ENCODE measurements at places on chromosomes 6 and 20.

- no peak for DNase-seq
These were observed 9.1 kb upstream of the BRPF3 start for GRCh38 chr6:36187446-36187845.

- DNase-seq, result no peak
These were observed 34.6 kb downstream of the MYH7B start for GRCh38 chr20:34990231-34990630.

GRCh38 chr6:138107078-138107751 is at the start of gene PERP:
Gene PERP (minus strand): TSS chr6:138107419. CDS start chr6:138107340, 79 bp downstream.
- peak; percentile 49 for DNase-seq

GRCh38 chr6:21522797-21523456 is 70.6 kb upstream of the SOX4 start:
- DNase-seq, result peak; percentile 52

DNA sequence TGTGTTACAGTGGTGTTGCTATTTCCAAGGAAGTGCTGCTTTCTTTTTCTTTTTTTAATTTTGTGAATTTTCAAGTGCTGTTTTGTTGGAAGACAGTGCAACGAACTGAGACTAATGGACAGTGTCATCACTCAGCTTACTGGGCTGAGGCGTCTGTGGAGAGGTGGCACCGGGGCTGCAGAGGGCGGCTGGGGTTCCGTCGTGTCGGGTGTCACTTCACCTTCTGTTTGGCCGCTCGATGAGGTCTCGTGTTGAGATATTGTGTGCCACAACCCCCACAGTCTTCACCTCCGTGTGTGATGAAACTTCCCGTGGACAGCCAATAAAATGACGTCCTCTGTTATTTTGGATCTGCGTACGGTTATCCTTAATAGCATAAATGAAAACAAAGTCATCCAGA is 149.4 kb upstream of the SNX9 start:
- no peak for DNase-seq

Measured in myocyte (in vitro differentiated cells).